ENCODE measurements at places on chromosomes 1 and 21.

GRCh38 chr1:232101231-232101630 is 474.6 kb downstream of the DISC1 start:
- DNase-seq, result no peak

DNA sequence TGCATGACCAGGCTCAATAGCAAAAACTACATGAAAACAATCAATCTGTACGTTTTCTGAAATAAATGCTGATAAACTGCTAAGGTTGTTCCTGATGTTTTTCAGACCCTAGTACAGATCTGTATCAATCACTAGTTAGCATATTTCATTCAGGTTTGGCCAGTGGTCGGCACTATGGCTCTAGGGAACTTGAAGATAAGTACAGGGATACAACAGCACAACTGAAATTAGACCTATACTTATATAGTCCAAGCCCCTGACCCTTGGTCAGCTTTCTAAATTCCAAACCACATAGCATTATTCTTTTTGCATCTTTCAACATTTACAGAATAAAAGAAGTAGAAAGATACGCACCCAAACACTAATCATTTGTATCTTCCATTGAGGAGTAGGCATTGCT is 142.7 kb downstream of the PLPPR4 start:
- no peak for DNase-seq

- no peak for DNase-seq
These were observed 136.0 kb downstream of the HLX start for GRCh38 chr1:221015159-221015790.

DNA sequence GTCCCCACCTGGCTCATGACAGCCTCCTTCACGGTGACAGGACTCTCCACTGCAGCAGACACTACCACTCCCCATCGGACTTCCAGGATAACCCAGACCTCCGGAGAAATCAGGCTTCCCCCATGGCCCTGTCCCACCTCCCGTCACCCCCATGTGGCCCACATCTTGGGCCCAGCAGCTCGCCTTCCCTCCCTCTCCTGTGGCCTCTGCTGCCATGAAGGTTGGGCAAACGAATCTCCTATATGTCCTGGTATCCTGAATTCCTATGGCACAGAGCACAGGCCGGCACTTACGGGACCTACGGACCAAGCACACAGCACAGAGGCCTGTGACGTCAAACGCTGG is 82.0 kb downstream of the NPHP4 start:
- no peak for DNase-seq

- DNase-seq, result no peak
These were observed 12.8 kb downstream of the TRNAU1AP start for GRCh38 chr1:28565726-28566125.

DNA sequence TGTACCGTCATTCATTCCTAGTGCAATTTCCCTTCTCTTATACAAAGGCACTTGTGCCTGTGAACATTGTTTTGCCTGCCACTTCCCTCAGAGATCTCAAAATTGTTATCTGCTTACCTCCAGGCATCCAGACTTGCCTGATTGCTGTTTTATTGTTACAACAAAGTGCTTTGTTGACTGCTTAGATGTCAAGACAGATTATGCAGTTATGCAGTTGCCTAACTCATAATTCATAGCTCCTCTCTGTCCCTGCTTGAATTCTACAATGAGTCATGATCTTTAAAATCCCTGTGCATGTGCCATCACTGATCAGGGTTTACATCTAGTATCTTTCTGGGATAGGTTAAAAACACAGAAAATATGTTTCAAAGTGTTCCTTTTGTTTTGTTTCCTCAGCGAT is 24.5 kb downstream of the CXADR start:
- DNase-seq, result no peak

DNA sequence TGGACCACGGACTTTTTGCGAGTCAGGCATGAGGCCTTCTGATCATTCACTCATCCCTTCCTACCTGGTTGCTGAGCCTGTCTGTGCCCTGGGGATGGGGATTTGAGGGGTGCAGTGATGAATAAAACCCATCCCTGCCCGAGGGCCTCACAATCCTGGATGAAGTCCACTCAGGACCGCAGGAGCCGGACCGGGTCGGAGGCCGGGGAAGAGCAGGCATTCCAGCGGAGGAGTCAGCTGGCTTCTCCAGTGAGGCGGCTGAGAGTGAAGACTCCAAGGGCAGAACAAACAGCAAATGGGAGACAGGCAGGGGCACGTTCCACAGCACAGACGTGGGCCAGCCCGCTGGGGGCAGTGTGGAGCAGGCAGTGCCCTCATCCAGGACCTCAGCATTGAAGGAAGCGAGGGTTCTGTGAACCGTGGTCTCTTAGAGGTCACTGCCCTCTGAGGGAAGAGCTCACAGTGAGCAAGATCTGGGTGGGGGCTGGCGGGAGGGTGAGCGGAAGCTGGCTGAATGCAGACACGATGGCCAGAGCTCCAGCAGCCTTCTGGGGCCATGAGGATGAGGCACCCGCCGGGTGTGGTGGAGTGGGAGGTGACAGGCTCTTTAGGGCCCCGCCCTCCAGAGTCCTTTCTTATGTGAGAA is 10.9 kb upstream of the LRRC3 start:
- DNase-seq, result no peak

GRCh38 chr1:17564458-17565393 is 25.2 kb downstream of the ARHGEF10L start:
- no peak for DNase-seq

GRCh38 chr1:115331558-115332331 is 6.3 kb downstream of the NGF start:
- DNase-seq, result no peak

DNA sequence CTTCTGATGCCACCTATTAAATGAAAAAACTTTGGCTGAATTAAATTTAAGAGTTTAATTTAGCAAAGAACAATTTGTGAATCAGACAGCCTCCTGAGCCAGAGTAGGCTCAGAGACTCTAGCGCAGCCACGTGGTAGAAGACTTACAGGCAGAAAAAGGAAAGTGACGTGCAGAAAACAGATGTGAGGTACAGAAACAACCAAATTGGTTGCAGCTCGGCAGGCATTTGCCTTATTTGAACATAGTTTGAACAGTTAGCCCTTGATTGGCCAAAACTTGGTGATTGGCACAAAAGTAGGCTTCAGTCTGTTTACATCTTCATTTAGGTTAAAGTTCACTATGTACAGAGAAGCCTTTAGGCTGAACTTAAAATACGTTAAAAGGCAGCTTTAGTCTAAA is 22.9 kb downstream of the TCP10L start:
- no peak for DNase-seq

DNA sequence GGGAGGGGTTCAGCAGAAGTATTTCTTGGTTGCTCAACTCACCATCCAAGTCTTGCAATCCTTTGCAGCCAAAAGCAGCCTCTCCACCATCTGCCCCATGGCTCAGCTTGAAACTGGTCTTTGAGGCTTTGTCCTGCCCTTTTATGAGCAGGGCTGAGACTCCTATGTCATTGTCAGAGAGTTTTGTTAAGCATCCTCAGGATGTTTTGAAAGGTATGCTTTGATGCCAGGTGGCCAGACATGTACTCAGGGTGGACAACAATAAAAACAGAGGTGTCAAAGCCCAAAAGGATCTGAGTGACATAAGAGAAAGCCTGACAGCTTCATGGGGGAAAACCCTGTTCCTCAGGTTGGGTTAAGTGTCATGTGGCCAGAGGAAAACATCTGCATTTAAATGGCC is 310.5 kb downstream of the PRDM2 start:
- DNase-seq, result no peak

GRCh38 chr1:155069551-155070157 is 6.1 kb downstream of the EFNA4 start:
- DNase-seq, result no peak

- no peak for DNase-seq
These were observed 11.7 kb downstream of the IQGAP3 start for GRCh38 chr1:156560585-156561163.

GRCh38 chr1:20584890-20585289 is 4.0 kb upstream of the CDA start:
- no peak for DNase-seq

GRCh38 chr1:59714966-59715365 is 99.8 kb upstream of the HOOK1 start:
- no peak for DNase-seq

DNA sequence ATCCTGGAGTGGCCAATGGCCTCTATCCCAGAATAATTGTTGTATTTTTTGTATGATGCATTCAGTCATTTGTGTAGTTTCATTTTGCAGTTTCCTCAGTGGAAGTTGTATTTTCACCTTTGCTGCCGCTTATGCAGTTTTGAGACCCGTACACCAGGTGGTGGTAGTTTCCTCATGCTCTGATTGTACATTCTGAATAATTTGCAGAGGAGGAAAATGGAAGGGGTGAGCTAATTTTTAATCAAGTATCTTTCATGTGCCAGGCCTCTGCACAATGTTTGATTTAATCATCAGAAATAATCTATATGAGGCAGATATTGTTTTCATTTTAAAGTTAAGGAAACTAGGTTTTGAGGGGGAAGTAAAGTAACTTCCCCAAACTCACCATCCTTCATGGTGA is 29.5 kb downstream of the HLX start:
- DNase-seq, result no peak
